ENCODE measurements at places on chromosomes 1 and 21. TPM values are rescaled to one million over a fixed set of nuclear protein-coding genes. Genes with fewer than 3 reads are reported as not detected.

RAD54L gene
- not detected for polyA plus RNA-seq

DNA sequence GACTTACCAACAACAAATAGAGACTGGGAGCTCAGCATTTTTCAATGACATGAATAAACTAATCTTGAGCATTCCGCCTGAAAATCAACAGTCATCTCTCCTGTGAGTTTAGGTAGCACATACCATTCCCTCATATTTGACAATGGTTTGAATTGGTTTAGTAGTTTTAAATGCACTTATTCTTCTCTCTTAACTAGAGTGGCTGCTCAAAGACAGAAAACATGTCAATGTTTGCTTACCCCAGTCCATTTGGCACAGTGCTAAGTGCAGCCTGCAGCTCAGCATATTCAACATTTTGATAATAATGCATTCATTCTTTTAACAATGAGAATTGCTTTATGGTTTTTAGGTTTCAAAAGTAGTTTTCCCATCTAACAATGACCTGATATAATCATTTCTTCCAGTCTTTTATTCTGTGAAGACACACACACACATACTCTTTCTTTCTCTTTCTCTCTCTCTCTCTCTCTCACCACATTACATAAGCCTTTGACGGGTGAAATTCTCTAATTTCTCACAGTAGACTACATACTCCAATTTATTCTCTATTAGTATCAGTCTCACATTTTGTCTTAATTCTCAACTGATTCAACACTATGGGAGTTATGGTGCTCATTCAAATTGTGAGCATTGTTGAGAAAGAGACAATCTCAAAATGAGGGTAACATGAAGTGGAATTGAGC is 432.3 kb downstream of the LRRIQ3 start:
- H3K4me3 ChIP-seq = no peak overlapping the region
- H3K36me3 ChIP-seq = no peaks in the 10 kb centered on the region
- no peak overlapping the region for H3K27ac ChIP-seq
- H3K4me1 ChIP-seq = no peaks in the 10 kb centered on the region
- DNase-seq = no peak

TMOD4 gene
- not detected for polyA plus RNA-seq

LRRC7 gene
- polyA plus RNA-seq = 0.20 TPM

DNA sequence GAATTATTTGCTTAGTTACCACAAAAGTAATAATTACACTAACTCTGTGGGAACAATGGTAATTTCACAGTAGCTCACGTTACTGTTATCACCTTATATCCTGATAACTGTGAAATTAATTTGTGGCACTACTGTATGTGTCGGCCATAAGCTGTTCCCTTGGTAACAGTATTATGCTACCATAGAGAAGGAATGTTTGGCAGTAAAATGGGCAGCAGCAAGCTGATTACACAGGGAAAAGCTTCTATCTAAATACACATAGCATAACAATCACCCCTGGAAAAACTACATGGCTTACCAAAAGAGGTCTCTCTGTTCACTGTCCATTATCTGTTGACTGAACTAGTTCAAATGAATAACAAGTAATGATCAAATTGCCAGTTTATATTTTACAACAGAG is 124.1 kb downstream of the DPYD start:
- H3K4me3 ChIP-seq = no peak overlapping the region
- DNase-seq = no peak
- peak overlapping the region; percentile 33 for H3K27ac ChIP-seq
- H3K36me3 ChIP-seq = no peaks in the 10 kb centered on the region

GRCh38 chr21:27819299-27819698 is 852.4 kb upstream of the ADAMTS5 start:
- peak overlapping the region; percentile 62 for H3K27ac ChIP-seq
- H3K27me3 ChIP-seq = no peaks in the 10 kb centered on the region
- DNase-seq = no peak
- H3K36me3 ChIP-seq = no peaks in the 10 kb centered on the region
- H3K4me1 ChIP-seq = no peaks in the 10 kb centered on the region

C1orf94 gene
- polyA plus RNA-seq = not detected

DNA sequence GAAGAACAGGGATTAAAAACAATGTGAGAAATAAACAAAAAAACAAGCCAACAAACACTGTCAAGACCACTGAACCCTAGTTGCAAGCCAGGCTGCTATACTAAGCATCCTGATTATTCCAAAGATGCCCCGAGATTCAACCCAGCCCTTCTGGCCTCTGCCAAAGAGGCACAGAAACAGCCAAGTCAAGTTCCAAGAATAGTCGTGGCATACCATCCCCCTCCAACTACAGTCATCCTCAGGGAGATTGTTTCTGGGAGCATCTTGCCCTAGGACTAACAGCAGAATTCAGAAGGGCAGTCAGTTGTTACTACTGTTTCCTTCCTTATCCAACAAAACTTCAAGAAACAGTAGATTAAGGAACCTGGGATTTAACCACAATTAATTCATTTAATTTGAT is 52.3 kb downstream of the ABL2 start:
- H3K36me3 ChIP-seq = no peaks in the 10 kb centered on the region
- H3K27ac ChIP-seq = peak overlapping the region; percentile 69
- H3K4me1 ChIP-seq = peaks cover 53% of the 10 kb centered on the region
- H3K27me3 ChIP-seq = no peaks in the 10 kb centered on the region

DNA sequence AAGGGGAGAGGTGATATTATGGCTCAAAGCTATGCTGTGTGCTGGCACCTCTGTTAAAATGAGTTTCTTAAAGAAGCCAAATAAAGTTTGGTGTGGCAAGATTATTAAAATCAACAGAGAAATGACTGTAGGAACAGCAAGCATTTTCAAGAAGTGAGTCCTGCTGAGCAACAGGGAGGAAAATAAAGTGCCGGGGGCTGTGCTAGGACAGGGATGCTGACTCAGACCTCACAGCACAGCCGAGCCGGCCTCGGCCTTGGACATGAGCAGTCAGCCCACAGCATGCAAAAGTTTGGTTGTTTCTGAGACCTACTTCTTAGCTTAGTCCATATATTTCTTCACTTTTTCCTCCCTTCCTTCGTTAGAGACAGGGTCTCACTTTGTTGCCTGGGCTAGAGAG is 19.2 kb downstream of the CNIH3 start:
- no peak for DNase-seq
- H3K36me3 ChIP-seq = no peaks in the 10 kb centered on the region
- H3K4me3 ChIP-seq = no peak overlapping the region
- no peaks in the 10 kb centered on the region for H3K27me3 ChIP-seq

DNA sequence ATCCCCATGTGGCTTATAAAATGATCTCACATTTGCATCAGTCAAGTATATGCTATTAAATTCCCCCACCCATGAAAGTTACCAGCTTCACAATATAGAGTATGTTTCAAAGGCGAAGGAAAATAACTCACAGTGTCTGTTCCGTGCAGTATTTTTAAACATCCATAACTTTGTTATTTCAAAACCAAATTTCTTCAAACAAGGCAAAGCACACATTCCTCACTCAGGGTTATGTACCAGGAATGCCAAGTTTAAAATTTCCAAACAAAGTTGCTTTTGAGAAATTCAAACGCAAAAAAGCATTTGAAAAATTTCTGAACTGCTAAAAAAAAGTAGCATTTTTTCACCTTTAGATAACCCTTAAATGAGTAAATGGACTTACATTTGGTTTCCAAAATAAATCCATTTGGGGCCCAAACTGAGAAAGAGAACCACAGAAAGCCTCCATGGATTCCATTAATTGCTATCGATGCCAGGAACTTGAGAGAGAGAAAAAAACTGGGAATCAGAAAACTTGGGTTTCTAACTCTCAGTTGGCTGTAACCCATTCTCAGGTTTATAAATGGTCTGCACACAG is 149.5 kb downstream of the SLC30A10 start:
- DNase-seq = no peak
- H3K4me3 ChIP-seq = no peak overlapping the region
- no peaks in the 10 kb centered on the region for H3K4me1 ChIP-seq

All from sigmoid colon (tissue), 7 donors.